Upper lobe of left lung (tissue), 6 donors: ENCODE measurements at places on chromosomes 3 and 15. TPM values are rescaled to one million over a fixed set of nuclear protein-coding genes. Genes with fewer than 3 reads are reported as not detected.
A peak's percentile ranks its signal among the peaks of the same experiment; 100 is the strongest.

TM2D3 gene
- 14.0 TPM for total RNA-seq

STRIT1 gene
- total RNA-seq, result not detected

HRH1 gene
- total RNA-seq, result 2.9 TPM

IQCH gene
- 1.3 TPM for total RNA-seq

ARHGEF26 gene
- total RNA-seq, result 80.7 TPM

ZNF860 gene
- total RNA-seq, result 2.6 TPM

CRYGS gene
- 3.1 TPM for total RNA-seq

- peak overlapping the region; percentile 50 for H3K27ac ChIP-seq
- no peak for DNase-seq
- no peak overlapping the region for H3K4me3 ChIP-seq
- no peaks in the 10 kb centered on the region for H3K27me3 ChIP-seq
These were observed 336.4 kb upstream of the LRRFIP2 start for GRCh38 chr3:37510755-37511154.

DNA sequence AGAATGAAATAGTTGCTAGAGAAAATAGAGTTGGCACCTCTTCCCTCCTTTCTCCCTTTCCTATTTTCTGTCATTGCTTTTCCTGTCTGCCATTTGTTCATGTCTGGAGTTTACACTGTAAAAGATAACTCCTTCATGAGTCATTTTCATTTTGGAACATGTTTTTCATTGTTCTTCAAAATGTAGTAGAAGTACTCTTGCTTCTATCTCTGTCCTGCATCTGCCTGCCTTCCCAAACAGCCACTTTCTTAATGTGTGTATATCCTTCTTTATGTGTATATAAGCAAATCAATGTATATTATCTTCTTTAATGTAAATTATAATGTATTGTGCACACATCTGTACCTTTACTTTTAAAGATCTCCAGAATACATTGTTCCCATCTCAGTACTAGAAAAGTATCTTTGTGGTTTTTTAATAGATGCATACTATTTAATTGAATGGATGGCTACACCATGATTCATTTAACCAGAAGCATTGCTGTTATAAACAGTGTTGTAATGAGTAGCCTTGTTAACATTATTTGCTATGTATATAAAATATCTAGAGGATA lies 41.1 kb downstream of the TSC22D2 start:
- H3K27me3 ChIP-seq, result no peaks in the 10 kb centered on the region
- no peak overlapping the region for H3K4me3 ChIP-seq
- H3K36me3 ChIP-seq, result no peaks in the 10 kb centered on the region
- peaks cover 35% of the 10 kb centered on the region for H3K4me1 ChIP-seq
- no peak for DNase-seq

- H3K36me3 ChIP-seq, result peaks cover 2% of the 10 kb centered on the region
- no peak overlapping the region for H3K4me3 ChIP-seq
- no peak overlapping the region for H3K27ac ChIP-seq
- H3K4me1 ChIP-seq, result peaks cover 72% of the 10 kb centered on the region
- DNase-seq, result no peak
These were observed 12.6 kb downstream of the TIPARP start for GRCh38 chr3:156687023-156687422.

DNA sequence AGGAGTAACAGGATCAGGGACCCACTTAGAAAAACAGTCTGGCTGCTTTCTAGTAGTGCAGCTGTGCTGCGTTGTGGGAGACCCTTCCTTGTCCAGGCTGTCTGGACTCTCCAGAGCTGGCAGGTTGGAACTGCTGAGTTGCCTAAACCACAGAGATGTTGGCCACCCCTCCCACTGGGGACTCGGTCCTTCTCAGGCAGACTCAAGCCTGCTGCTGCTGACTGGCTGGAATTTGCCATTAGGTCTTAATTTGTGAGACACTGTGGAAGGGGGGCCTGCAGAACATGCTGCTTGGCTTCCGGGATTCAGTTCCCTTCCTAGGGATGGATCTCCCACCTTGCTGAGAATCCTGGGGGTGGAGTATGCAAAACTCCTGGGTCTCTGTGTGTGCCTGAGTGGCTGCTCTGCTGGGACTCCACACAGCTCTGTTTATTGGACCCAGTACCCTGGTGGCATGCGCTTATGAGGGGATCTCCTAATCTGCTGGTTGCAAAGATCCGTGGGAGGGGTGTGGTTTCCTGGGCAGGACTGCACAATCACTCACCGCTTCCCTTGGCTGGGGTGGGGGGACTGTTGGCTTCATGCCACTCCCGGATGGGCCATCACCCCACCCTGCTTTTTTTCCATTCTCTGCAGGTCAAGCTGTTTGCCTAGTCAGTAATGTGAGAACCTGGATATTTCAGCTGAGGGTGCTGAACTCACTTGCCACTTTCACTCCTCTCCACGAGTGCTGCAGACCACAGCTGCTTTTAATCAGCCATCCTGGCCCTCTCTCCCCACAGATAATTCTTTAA lies 150.5 kb downstream of the CFAP20DC start:
- H3K27ac ChIP-seq, result peak overlapping the region; percentile 2
- no peaks in the 10 kb centered on the region for H3K27me3 ChIP-seq
- no peak overlapping the region for H3K4me3 ChIP-seq

GRCh38 chr3:18445401-18446148 lies 20.4 kb upstream of the SATB1 start:
- peak overlapping the region; percentile 62 for H3K4me3 ChIP-seq
- peak; percentile 31 for DNase-seq
- H3K27ac ChIP-seq, result no peak overlapping the region
- H3K36me3 ChIP-seq, result no peaks in the 10 kb centered on the region

DNA sequence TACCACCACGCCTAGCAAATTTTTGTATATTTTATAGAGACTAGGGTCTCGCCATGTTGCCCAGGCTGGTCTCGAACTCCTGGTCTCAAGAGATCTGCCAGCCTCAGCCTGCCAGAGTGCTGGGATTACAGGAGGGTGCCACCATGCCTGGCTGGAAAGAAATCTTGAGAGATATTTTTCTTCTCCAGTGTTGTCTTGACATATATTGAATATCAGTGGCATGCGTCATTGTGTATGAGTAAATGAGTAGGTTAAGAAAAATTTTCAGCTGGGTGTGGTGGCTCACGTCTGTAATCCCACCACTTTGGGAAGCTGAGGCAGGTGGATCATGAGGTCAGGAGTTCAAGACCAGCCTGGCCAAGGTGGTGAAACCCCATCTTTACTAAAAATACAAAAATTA lies 3.5 kb upstream of the PIF1 start:
- H3K27me3 ChIP-seq, result no peaks in the 10 kb centered on the region
- no peak overlapping the region for H3K4me3 ChIP-seq
- DNase-seq, result no peak
- H3K36me3 ChIP-seq, result no peaks in the 10 kb centered on the region

DNA sequence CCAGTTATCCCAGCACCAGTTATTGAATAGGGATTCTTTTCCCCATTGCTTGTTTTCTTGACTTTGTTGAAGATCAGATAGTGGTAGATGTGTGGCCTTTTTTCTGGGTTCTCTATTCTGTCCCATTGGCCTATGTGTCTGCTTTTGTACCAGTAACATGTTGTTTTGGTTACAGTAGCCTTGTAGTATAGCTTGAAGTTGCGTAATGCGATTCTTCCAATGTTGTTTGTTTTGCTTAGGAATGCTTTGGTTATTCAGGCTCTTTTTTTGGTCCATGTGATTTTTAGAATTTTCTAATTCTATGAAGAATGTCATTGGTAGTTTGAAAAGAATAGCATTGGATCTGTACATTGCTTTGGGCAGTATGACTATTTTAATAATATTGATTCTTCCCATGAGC lies 94.3 kb upstream of the CHMP2B start:
- no peaks in the 10 kb centered on the region for H3K27me3 ChIP-seq
- no peak overlapping the region for H3K27ac ChIP-seq
- H3K4me1 ChIP-seq, result no peaks in the 10 kb centered on the region
- H3K36me3 ChIP-seq, result no peaks in the 10 kb centered on the region
- H3K4me3 ChIP-seq, result no peak overlapping the region

DNA sequence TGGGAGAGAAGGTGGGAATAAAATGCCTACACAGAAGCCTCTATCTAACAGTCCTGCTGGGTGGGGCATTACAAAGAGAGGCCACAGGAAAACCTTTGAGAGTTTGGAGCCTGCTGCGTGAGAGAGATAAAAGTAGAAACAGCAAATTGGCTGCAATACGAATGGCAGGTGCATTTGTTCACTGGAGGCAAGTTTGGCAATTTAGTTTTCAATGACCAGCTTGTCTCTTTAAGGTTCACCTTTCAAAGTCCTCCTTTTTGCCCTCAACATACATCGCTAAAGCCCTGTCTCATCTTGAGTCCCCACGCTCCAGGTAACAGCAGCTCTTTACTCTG lies 405.7 kb downstream of the LSAMP start:
- no peaks in the 10 kb centered on the region for H3K36me3 ChIP-seq
- DNase-seq, result no peak
- no peaks in the 10 kb centered on the region for H3K4me1 ChIP-seq
- H3K27ac ChIP-seq, result no peak overlapping the region
- H3K4me3 ChIP-seq, result no peak overlapping the region
- no peaks in the 10 kb centered on the region for H3K27me3 ChIP-seq

- no peak for DNase-seq
- no peaks in the 10 kb centered on the region for H3K36me3 ChIP-seq
- no peak overlapping the region for H3K4me3 ChIP-seq
- no peak overlapping the region for H3K27ac ChIP-seq
- no peaks in the 10 kb centered on the region for H3K27me3 ChIP-seq
- H3K4me1 ChIP-seq, result no peaks in the 10 kb centered on the region
These were observed 161.4 kb upstream of the LRTM1 start for GRCh38 chr3:55089211-55089610.
